ENCODE measurements at places on chromosomes 12 and 14. TPM values are rescaled to one million over a fixed set of nuclear protein-coding genes. Genes with fewer than 3 reads are reported as not detected.

SARNP gene
- 75.3 TPM for total RNA-seq

- DNase-seq, result no peak
Measured at GRCh38 chr12:99809909-99810308, 162.4 kb downstream of the GARIN6 start.

DNA sequence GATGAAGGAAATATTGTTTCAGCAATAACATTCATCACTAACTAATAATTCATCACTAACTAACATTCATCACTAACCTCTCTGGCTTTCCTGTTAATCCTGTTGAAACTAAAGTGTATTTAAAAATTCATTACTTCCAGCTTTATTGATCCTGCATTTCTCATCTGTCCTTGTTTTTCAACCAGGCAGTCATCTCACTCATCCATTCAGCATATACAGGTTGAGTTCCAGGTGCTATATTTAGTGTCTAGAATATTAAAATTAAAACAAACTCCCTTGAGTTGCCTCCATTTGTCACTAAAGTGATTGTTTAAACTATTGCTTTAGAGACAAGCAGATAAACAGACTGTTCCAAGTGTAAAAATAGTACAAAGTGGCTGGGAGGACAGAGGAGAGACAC is 58.1 kb downstream of the ATXN7L3B start:
- DNase-seq, result no peak

PLEKHH1 gene
- 0.05 TPM for total RNA-seq

DNA sequence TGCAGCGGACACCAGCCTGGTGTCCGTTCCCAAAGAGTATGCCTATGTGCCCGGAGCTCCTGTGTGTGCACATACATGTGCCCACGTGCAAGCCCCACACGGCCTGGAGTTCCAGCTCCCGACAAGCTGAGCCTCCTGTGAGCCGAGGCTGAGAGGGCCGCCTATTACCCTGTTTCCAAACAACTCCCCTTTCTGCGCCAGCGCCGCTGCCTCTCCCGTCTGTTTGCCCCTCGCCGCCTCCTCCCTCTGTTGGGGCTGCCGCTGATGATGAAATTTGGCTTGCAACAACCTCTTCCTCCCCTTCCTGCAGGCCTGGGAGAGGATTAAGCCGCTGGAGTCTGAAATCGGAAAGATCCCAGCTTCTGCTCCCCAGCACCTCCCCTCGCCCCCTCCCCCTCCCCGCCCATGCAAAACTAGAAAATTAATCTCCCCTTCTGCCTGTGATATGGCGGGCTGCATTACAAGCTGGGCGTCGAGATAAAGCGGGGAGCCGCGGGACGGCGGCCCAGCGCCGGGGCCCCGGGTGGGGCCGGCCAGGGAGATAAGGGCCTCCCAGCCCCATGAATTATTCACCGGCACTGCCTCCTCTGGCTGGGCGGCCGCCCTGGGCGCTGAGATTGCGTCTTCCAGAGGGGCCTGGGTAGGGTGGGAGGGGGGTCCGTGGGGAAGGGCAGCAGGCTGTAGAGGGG is 6.8 kb upstream of the ASIC1 start:
- DNase-seq, result no peak

DNA sequence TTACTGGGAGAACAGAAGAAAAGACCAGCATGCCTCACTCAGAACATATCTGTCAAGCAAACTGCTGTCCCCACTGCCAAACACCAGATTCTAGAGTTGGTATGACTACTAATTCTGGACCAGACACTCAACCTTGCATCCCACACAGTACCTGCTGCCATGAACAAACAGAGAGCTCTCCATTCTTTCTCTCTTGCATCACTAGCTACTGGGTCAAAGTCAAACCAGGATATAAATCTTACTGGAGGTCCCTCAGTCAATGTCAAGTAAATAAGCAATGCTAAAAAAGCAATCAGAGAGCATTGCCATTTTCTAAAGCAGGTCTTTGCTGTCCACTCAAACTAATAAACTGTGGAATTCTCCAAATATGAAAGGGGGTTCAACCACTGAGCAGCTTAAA is 452.4 kb upstream of the SEL1L start:
- DNase-seq, result no peak

DNA sequence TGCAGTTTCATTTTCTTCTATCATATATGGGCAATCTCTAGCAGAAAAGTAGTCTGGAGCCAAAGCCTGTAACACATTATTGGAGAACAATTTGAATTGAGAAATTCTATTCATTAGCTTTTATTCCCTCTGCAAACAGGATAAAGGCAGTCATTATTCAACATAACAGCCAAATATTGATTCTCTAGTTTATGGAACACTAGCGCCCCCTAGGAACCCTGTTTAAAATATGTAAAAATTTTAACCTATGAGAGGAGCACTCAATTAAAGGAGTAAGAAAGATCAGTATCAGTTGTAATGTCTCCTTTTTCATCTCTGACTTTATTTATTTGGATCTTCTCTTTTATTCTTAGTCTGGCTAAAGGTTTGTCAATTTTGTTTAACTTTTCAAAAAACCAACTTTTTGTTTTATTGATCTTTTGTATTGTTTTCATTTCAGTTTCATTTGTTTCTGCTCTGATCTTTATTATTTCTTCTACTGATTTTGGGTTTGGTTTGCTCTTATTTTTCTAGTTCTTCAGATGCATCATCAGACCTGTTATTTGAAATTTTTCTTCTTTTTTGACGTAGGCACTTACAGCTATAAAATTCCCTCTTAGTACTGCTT is 4.8 kb upstream of the LMNTD1 start:
- DNase-seq, result peak; percentile 55

- DNase-seq, result no peak
Measured at GRCh38 chr12:62860501-62861411, 74.2 kb downstream of the PPM1H start.

DNA sequence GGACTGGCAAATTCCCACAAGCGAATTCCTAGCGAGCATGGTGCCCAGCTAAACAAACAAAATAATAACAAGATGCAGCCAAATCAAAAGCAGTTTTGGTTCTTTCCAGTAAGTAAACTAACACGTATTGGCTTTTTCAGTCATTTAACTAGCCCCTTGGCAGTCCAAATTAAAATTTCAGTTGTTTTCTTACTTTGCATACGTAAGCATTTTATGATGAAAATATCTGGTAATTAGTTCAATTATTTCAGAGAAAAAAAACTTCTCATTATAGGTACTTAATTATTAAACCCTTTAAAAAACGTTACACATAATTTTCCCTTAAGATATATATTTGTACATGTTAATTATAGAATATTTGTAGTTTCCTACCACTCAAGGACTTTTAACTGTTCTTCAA is 70.1 kb downstream of the ST8SIA1 start:
- DNase-seq, result no peak

C1R gene
- 282 TPM for total RNA-seq

Measured in myocyte (in vitro differentiated cells).